Activated CD4-positive, alpha-beta memory T cell treated with anti-CD3 and anti-CD28 coated beads, Interleukin-2, amount 10 ng/mL, durations not matched to agents 7 days and 5 days (primary cell): ENCODE measurements at places on chromosomes 12 and 14.

DNA sequence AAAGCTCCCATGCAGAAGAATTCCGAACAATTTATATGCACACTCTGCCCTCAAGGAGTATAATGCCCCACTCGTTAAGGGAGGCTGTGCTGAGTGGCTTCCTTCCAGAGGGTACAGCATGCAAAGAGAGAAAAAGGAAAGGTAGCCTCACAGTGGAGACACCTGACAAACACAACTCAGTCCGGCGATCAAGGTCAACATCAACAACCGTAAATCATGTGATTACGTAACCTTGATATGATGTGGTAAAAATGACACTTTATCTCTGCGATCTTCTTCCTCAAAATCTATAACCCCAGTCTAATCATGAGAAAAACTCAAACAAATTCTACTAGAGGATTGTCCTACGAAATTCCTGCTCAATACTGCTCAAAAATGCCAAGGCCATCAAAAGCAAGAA, 400.5 kb upstream of the CCDC196 start:
- no peak for DNase-seq

DNA sequence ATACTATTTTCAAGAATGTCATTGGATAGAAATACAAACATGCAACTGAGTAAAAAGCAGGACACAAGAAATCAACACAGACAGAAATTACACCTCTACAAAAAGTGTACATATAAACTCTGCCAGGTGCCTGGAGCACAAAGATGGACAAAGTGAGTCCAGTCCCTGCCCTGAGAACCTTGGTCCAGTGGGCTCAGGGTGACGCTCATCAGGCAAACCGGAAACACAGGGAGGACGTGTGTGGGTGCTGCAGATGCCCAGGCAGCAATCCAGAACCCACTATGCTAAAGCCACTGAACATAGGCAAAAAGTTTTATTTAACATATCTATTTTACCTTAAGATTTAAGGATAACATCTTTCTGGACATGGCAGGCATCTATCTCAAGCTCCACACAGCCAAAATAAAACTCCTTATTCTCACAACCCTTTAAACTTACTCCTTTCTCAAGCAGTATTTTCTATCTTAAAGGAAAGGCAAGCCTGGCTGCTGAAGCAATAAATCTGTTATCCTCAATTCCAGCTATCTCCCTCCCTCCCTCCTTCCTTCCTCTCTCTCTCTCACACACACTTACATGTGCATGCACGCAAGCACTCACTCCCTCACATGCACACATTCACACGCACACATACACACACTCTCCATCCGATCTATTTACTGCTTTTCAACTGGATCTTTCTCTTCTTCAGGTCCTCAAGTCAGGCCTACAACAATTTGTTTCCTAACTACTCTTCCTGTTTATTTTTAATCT, 10.2 kb downstream of the PPP1R13B start:
- DNase-seq: no peak

- DNase-seq: no peak
Measured at GRCh38 chr12:106248312-106248845, 559 bp upstream of the CKAP4 start.

- no peak for DNase-seq
Measured at GRCh38 chr14:101217080-101217463, 313.6 kb upstream of the RTL1 start.

GRCh38 chr14:51554953-51555352, 96.8 kb upstream of the FRMD6 start:
- DNase-seq: no peak

DNA sequence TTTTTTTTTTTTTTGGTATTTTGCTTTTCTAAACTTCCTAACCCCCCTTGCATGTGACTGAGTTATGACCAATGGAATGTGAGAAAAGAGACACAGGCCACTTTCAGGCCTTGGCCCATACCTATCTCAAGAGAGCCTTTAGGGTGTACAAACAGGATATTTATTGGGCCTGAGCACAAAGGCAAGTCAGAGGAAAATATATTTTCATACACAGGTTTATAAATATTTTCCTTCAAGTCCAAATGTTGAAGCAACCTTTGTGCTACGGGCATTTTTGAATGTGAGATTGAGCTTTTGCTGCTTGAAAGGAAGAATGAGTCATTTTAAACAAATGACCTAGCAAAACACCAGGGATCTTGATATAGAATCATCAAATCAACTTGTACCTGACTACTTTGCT, 228.6 kb upstream of the E2F7 start:
- no peak for DNase-seq

DNA sequence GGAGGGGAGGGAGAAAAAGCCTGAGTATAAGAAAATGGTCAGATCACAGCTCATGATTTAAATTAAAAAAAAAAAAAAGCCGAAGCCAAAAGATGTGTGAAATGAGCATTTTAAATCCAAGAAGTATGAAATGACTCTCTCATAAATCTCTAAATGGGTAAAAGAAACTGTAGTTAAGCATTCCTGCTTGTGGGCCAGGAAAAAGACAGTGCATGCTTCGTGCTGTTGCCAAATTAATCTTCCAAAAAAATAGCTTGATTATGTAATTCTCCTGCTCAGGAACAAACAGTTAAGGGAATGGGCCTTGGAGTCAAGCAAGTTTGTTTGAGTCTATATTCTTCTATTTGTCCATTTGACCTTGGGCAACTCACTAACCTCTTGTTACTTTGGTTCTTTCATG, 325.4 kb upstream of the SEL1L start:
- no peak for DNase-seq

DNA sequence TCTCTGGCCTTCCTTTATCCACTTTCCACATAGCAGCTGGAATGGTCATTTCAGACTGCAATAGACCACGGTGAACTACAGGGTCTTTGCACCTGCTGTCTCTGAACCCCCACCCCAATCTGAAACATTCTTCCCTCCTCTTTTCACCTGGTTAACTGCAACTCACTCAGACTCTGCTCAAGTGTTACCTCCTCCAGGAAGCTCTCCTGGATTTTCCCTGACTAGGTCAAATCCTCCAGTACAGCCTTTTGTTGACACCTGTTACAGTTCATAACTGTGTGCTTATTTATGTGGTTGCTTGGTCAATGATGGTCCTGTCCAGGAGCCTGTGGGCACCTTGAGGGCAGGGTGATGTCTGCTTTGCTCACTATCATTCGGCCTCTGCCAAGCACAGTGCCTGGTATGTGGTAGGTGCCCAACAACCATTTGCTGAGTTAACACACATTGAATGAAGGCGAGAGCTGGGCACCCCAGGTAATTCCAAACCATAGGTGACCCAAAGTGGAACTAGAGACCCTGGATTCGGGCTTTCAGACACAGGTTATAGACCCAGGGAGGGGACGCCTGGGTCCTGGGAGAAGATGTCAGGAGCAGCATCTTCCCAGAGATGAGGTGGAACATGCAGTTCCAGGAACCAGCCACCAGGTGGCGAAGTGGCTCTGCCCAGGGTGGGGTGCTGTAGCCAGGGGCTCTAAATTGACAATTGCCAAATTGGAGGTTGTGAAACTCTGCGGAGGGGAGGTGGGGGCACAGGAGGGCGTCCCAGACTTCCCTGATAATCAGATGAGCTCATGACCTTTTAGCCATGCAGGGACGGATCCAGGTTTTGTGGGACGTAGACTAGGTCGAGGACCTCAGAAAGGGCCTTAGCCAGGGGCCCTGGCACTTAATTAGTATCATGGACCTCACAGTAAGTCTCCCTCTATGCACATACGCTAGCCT, 28.1 kb downstream of the TRPV4 start:
- peak; percentile 70 for DNase-seq

- no peak for DNase-seq
Measured at GRCh38 chr12:32151086-32151485, 44.4 kb downstream of the BICD1 start.

GRCh38 chr14:85530626-85531025, 682 bp downstream of the FLRT2 start:
- no peak for DNase-seq

DNA sequence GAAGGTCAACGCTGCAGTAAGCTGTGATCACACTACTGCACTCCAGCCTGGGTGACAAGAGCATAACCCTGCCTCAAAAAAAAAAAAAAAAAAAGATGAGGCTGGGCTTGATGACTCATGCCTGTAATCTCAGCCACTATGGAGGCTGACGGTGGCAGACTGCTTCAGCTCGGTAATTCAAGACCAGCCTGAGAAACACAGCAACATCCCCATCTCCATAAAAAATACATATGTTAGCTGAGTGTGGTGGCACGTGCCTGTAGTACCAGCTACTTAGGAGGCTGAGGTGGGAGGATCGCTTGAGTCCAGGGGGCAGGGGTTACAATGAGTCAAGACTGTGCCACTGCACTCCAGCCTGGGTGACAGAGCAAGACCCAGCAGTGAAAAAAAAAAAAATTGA, 50.4 kb downstream of the GXYLT1 start:
- no peak for DNase-seq

GRCh38 chr12:116610971-116611541, 51.9 kb downstream of the MAP1LC3B2 start:
- DNase-seq: peak; percentile 24

GRCh38 chr14:99755629-99756603, 37.3 kb upstream of the EML1 start:
- DNase-seq: no peak

DNA sequence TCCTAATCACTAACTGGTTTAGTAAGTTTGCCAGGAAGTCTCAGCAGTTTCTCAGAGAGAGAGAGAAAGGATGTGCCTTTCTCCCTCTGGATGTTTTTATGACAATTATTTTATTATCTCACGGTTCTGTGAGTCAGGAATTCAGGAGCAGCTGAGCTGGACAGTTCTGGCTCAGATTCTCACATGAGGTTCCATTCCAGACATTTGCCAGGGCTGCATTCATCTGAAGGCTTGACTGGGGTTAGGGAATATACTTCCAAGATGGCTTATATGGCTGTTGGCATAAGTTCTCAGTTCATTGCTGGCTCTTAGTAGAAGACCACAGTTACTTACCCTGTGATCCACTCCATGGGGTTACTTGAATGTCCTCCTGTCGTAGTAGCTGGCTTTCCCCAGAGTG, 101.2 kb upstream of the ATF7IP start:
- no peak for DNase-seq

GRCh38 chr12:45674181-45674977, 55.1 kb upstream of the ARID2 start:
- DNase-seq: no peak

- DNase-seq: no peak
Measured at GRCh38 chr12:117035287-117035686, 63.9 kb downstream of the TESC start.

GRCh38 chr12:125283521-125283920, 218.3 kb downstream of the AACS start:
- DNase-seq: no peak

GRCh38 chr14:96105926-96106441, 66.8 kb downstream of the C14orf132 start:
- DNase-seq: no peak

GRCh38 chr14:99055816-99056215, 216.2 kb downstream of the BCL11B start:
- peak; percentile 75 for DNase-seq

DNA sequence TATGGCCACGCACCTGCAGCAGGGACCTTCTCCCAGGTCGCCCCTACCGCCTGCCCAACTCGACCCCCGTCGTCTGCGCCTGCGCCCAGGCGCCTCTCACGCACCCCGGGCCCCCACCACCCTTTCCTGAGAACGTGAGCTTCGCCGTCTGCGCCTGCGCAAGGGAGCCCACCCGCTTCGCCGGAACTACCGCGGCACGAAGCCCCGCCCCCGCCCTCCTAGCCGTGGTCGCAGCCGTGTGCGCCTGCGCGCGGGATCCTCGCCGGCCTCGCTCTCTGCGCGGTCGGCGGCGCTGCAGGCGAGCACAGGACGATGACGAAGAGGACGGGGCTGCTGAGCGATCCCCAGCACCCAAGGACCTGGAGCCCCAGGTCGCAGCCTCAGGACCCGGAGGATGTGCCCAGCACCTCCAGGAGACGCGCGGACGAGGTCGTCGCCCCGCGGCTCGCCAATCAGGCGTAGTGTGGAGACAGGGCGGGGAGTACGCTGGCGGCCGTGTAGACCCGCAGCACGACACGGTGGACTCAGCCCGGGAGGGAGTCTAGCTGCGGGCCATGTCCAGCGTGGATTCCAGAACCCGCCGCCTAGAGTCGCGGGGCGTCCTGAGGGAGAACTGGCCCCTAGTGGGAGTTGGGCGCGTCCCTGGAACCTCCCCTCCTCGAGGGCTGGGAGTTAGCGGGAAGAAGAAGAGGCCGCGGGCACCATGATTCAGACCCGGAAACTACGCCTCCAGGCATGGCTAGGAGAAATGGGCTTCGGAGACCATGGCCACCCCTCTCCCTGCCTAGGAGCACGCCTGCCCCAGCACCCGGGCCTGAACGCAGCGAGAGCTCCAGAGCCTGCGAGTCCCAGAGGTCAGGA, 1120.8 kb upstream of the TMEM132C start:
- peak; percentile 70 for DNase-seq

GRCh38 chr14:66315548-66315947, 170.6 kb upstream of the CCDC196 start:
- DNase-seq: no peak

DNA sequence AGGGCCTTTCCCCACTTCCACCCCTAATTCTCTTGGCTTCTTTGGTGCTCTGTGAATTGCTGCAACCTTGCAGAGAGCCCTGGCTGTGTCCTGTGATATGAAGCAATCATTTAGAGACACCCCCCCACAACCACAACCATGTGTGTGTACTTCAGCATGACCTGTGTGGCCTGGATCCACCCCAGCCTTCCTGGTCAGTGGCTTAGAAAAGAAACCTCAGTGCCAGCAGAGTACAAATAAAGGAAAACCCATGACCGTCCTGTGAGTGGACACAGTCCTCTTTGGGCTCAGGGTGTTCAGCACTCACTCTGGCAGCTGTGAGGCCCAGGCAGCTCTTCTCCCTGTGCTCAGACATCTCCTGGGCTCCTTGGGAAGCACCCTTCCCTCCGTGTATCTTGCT, 206.6 kb upstream of the DIO3 start:
- DNase-seq: no peak

- DNase-seq: no peak
Measured at GRCh38 chr12:44847403-44847802, 28.7 kb downstream of the NELL2 start.

DNA sequence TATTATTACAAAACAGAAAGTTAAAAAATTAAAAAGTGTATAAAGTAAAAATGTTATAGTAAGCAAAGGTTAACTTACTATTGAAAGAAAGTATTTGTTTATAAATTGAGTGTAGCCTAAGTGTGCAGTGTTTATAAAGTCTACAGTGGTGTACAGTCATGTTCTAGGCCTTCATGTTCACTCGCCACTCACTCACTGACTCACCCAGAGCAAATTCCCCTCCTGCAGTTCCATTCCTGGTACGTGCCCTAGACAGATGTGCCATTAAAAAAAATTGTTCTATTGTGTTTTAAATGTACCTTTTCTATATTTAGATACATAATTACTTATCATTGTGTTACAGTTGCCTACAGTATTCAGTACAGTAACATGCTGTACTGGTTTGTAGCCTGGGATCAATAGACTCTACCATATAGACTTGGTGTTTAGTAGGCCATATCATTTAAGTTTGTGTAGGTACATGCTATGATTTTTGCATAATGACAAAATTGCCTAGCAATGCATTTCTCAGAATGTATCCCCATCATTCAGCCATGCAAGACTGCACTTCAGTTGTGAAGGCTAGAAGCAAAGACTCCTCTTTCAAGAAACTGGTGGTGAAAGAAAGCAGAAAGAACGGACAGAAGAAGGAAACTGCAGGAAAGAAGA, 100.6 kb downstream of the DACT1 start:
- no peak for DNase-seq

GRCh38 chr14:94282991-94283723, 9.9 kb downstream of the SERPINA10 start:
- no peak for DNase-seq

- DNase-seq: no peak
Measured at GRCh38 chr14:61512026-61512834, 183.1 kb upstream of the HIF1A start.

GRCh38 chr12:50099302-50100008, 4.4 kb upstream of the GPD1 start:
- no peak for DNase-seq

GRCh38 chr14:59632381-59632780, 55.8 kb upstream of the CCDC175 start:
- DNase-seq: no peak
